ENCODE measurements at places on chromosomes 7 and 10.
A peak's percentile ranks its signal among the peaks of the same experiment; 100 is the strongest.

- no peak for DNase-seq
Measured at GRCh38 chr10:130022511-130023299, 58.6 kb upstream of the EBF3 start.

GRCh38 chr7:150368884-150369747, 494 bp downstream of the REPIN1 start:
- peak; percentile 44 for DNase-seq

DNA sequence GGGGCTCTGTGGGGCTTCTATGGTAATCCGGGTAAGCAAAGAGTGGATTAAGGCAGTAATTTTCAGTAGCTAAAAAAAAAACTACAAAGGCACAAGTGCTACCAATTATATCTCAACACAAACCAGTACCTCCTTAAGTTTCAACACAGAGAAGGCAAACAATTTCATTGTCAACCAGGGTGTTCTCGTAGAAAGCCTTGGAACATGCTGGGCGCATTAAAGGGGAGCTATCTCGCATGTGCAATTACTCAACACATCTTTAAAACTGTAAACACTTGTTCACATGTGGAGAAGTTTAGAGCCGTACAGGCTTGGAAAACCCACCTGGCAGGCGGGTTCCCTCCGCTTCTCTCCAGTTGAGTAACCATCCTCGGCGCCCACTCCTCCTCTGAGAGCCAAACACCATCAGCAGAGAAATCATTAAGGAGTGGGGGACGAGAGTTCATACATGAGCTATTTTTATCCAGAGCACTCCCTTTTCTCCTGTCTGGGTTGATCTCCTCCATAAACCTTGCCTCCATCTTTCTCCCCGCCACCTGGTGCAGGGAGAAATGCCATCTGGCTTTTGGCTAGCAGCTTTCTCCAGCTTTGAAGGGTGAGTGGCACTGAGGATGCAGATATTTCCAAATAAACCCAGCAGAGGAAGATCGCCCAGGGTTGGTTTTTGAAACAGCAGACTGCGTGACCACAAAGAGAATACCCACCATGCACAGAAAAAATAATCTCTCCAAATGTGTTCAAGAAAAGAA, 287.1 kb downstream of the WDR11 start:
- no peak for DNase-seq

DNA sequence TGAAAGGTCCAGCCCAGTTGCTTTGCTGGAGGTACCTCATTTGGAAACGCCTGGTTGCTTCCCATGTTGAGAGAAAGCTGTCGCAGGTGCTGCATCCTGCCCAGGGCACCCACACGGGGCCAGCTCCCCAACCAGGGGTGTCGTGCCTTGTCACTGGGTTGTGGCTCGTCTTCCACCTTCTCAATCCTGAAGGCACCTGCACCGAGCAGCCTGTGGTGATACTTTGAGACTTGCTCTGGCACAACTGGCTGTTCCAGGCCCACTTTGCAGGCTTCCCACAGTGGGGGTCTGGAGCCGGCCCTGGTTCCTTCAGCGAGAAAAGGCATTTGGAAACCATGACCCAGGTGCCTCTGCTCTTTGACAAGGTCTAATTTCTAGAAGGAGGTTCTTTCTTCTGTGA, 197.3 kb upstream of the PPP2R2D start:
- no peak for DNase-seq

DNA sequence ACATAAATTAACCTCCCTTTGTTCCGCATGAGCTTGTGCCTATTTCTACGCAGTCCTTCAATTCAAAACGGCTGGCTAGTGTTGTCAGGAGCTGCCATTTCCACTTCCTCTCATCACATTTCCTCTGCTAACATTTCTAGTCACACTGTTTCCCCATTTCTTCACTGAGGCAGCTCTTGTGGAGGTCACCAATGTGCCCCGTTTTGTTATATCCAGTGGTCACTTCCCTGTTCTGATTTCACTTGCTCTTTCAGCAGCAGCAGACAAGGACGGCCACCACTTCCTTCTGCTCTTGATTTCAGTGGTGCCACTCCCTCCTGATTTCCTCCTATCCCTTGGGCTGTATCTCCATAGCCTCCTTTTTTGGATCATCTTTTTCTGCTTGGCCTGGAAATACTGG, 64.8 kb upstream of the SEC61G start:
- no peak for DNase-seq

DNA sequence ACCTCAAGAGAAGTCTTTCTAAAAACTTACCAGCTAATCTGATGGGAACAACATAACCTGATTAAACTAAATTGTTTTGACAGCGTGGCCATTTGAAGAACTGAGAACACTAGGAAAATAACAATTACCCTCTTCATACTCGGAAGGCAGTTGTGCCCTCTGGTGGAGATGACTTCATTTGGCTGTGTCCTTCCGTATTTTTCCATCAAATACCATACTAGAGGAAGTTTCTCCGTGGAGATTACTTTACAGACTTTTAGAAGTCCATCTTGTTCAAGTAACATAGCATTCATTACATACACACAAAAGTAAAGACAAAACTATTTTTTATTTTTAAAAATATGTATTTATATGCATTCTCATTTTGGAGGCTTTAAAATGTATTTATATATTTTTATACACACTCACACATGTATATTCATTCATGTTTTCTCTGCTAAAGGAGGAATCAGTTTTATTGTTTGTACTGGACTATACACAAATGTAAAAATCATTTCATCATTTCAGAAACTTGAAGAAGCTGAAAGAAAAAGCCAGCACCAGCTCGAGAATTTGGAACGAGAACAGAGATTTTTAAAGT, 25.2 kb downstream of the SMNDC1 start:
- DNase-seq: peak; percentile 19

DNA sequence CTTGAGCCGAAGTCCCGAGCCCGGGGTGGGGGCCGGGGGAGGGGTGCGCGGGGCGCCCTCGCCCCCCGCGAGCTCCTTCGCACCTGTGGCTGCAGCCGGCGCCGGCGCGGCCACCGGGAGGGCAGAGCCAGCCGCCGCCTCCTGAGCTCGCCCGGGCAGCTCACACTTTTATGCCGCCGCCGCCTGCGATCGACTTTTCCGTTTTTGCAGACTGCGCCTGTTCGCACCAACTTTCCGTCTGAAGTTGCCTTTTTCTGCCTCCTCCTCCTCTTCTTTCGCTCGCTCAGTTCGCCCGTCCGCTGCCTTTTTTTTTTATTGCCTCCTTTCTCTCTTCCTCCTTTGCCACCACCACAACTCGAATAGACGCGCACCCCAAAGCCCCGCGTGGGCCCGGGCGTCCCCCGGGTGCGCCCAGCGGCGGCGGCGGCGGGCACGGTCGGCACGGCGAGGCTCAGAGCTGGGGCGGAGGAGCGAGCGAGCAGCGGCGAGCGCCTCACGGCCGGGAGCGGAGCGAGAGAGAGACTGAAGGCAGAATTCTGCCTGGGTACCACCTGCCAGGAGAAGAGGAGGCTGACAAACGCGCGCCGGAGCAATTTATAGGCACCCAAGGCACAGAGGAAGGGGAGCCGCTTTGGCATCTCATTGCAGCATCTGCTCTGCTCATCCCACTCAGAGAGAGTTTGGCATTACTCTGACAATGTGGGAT, at the start of gene C1QL3:
Gene C1QL3, minus strand, starts transcription at position 569 of the 706 bp plus-strand sequence. CDS start 814 bp downstream, outside the sequence.
- no peak for DNase-seq

- DNase-seq: no peak
Measured at GRCh38 chr10:29542723-29543122, 92.0 kb downstream of the SVIL start.

DNA sequence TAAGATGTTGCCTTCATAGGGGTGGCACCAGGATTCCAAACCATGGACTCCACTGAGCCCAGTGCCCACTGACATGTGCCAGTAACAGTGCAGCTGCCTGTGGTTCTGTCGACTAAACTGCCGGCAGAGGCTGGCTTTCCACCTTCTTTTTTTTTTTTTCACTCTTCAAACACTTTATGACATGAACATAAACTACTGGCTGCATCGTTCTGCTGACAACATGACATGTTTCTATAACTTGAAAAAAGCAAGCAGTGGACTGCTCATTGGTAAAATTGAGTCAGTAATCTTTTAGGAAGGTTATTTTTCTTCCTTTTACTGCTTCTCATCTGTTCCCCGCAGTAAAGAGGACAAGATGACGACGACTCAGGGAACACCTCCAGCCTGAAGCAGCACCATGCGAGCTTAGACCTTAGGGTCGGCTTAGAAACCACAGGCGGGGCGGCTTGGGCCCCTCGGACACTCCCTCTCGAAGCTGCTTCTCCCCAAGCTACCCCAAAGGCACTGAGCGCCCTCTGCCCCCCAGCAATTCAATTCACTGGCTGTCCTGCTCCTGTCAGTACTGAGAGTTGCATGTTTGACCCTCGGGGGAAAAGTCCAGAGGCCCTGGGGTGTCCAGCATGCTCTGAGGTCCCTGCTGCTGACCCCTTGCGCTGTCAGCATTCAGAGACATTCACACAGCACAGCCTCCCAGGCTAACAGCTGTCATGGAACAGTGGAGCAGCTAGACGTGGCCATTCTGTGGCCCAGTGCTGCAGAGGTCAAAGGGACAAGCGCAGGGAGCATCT, 112.5 kb downstream of the EGFR start:
- no peak for DNase-seq

GRCh38 chr7:21704359-21704758, 161.5 kb downstream of the DNAH11 start:
- no peak for DNase-seq

DNA sequence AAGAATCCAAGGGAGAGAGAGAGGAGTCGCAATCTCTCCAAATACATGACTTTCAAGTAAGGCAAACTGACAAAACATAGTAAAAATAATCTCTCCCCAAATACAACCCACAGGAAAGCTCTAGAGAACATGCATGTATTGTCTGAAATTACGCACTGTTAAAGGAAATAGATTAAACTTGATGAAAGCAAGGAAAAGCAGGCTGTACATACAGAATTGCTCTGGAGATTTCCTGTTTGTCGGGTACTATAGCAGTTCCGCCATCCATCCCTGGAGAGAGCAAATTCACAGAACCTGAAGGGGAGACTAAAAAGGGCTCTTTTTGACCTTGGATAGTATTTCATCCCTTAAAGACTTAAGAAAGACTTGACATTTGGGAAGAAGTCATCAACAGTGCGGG, 170.2 kb upstream of the BET1 start:
- DNase-seq: no peak

- no peak for DNase-seq
Measured at GRCh38 chr7:55657654-55658053, 85.4 kb upstream of the VOPP1 start.
